Right ventricle myocardium superior (tissue), 1 donor: ENCODE measurements at places on chromosomes 13 and 19.

- DNase-seq: no peak
Observed at GRCh38 chr13:74080762-74081161, 53.4 kb downstream of the KLF12 start.

DNA sequence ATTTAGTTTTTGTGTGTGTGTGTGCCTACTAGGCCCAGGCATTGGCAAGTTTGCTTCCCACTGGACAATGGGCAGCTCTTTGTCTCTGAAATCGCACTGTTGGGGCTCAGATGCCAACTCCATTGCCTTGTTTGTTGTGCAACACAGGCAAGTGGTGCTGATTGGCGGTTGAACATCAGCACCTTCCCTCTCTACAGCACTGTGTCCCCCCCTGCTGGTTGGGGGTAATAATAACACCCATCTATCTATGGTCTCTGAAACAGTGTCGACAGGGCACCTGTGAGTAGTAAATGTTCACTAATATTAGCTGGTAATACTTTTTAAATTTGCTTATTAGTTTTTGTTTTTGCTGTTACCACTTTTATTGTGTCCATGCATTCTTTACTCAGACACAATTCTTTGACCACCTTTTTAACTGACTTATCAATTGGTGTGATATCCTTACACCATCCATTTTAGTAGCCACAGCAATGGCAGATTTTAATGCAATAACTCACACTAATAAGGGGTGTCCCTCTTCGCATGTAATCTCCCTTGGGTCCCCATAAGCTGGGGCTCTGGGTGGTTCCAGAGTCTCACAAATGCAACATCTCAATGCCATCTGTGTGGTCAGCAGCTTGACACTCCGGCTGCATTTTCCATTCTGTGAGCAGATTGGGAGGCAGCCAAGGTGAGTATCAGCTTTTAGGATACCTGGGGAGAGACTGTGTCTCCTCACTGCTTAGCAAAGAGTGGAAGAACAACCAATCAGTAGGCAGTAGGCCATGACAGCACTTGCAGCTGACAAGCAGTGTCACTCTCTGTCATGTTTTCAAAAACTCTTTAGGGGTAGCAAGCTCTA lies 47.7 kb upstream of the UQCRFS1 start:
- DNase-seq: no peak

DNA sequence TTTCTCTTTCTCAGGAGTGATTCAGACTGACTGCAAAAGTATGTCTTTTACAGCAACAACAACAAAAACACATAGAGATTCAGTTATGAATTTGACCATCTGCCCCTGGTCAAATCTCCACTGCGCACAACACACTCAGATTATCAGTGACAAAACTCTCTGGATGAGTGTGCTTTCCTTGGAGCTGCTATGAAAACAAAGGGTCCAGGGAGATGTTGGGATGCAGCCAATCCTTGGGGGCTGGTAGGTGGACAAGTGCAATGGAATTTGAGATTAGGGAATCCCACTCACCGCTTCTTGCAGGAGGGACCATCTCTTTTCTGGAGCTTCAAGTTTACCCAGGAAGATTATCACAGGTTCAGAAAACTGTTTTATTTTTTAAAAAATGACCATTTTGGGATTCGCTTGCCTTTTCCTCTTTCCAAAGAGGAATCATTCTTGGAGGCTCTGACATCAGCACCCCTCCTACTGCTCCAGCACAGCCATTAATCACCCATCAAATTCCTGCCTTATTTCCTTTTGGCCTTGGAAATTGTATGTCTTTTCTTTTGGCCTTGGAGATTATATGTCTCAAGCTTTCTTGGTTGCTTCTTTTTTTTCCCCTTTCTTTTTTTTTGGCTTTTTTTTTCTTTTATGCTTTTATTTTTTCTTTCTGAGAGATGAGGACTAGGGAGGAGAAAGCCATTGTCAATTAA lies 311.8 kb downstream of the TSHZ3 start:
- no peak for DNase-seq

DNA sequence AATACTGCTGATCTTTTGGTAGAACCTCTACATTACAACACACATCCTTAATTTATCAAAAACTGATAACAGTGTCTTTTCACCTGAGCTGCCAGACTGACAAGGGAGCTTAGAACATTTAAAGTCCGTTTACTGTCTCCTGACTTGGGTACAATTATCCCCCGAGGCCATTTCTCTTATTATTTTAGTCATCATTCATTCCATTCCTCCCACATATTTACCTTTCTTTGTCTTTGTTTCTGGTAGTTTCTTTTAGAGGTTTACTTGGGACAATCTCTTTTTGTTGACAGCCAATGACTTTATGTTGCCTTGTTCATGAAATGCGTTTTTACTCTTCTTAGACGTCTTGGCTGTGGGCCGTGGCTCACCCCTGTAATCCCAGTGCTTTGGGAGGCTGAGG lies 186.9 kb downstream of the PCCA start:
- no peak for DNase-seq

GRCh38 chr13:74629985-74630384 lies 495.8 kb upstream of the KLF12 start:
- DNase-seq: no peak

- no peak for DNase-seq
Observed at GRCh38 chr19:19064098-19064722, 416 bp downstream of the SLC25A42 start.

DNA sequence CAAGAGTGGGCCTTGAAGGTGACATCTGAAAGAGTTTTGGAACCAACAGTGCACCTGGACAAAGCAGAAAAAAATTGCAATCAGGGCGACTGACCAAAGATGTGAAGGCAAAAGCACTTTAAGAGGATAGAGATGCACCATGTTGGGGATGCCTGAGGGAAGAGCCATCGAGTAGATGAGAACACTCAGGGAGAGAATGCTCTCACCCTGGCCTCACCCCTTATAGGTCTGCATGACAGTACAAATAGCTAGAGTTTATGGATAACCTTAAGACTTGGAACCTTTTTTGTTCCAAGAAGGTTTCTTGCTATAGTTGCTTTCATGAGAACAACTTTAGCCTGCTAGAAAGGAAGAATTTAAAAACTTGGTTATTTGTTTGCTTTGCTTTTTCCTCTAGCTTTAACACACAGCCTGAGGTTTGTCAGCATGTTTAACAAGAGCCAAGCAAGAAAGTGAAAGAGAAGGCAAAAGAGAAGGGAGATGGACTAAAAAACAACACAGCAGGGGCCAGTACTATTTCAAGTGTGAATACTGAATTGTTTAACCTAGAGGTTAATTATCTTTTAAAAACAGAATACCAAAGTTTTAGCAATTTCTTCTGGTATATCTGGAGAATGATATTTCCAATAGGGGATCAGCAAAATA lies 418.9 kb downstream of the DIAPH3 start:
- DNase-seq: no peak

DNA sequence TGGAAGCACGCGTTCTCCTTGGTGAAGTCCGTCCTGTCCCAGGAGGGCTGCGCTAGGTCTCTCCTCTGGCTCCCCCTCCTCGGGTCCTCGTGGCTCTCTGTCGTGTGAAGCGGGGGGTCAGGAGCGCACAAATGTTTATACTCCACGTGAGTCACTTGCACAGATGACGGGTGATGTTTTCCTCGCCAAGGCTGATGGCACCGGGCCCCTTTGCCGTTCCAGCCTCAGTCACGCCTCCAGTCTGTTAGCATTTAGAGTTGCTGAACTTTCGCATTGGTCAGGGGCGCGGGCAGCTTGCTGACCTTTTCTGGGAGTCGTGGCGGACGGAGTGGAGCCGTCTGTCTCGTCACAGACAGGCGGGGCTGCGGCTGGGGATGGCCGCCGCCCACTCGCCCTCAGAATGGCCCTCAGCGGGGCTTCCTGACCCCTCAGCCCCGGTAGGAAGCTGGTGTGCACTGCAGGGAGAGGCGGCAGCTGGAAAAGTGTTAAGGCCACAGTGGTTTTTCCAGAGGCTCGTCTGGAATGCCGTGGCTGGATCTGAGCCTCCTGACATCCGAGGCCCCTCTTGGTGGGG lies 13.7 kb downstream of the KLHL26 start:
- DNase-seq: peak; percentile 90

DNA sequence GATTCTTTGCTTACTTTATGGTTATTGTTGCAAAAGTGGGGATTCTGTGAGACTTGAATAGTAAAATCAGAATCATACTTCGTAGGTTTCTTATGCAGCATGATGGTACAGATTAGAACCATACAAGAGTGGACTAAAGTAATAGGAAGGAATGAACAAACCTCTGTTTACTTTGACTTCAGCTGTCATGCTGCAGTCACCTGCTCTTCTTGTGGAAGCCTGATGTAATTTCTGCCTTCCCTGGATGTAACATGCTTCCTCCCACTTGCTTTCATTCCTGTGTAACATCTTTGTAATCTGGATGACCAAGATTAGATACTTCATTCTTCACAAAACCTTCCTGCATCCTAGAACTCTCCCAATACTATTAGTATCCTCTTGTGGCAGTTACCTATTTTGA lies 235.0 kb downstream of the PCCA start:
- no peak for DNase-seq

- no peak for DNase-seq
Observed at GRCh38 chr13:58300974-58301681, 669.6 kb downstream of the PCDH17 start.

DNA sequence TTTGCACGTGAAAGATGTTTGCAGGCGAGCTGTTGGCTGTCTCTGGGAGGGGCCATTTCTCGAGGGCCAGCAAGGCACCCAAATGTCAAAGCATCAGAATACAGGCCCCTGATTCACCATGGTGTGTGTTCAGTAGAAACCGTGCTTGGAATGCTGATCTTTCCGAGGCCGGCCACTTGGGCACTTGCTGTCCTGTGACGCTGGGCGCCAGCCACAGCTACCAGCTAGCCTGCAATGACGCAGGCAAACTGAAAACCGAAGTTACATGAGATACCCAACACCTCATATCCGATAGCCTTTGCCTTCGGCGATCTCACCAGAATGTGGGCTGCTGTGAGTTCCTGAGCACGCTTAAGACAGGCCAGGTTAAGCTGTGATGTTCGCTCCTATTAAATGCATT lies 12.0 kb downstream of the THOP1 start:
- peak; percentile 65 for DNase-seq

DNA sequence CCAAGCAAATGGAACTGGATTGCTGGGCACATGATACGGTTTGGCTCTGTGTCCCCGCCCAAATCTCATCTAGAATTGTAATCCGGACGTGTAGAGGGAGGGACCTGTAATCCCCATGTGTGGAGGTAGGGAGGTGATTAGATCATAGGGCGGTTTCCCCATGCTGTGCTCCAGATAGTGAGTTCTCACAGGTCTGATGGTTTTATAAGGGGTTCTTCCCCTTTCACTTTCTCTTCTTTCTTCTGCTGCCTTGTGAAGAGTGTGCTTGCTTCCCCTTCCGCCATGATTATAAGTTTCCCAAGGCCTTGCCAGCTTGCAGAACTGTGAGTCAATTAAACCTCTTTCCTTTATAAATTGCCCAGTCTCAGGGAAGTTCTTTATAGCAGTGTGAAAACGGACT lies 32.6 kb upstream of the MTIF3 start:
- no peak for DNase-seq

DNA sequence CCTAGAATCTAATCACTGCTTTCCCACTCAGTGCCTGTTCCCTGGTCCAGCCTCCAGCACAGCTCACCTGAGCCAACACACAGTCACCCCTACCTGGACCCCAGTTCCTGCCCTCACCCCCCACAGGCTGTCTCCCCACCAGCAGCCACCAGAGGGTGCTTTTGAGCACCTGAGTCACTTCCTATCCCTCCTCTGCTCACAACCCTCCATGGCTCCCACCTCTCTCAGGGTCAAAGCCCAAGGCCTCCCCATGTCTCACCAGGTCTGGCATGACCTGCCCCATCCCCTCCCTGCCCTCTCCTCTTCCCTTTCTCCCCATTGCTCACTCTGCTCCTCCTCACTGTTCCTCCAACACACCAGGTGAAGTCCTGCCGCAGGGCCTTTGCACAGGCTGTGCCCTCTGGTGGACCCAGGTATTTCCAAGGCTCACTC lies 7.1 kb upstream of the DPP9 start:
- no peak for DNase-seq

- no peak for DNase-seq
Observed at GRCh38 chr13:110136660-110137585, 170.0 kb downstream of the COL4A1 start.

- DNase-seq: no peak
Observed at GRCh38 chr19:45687599-45687998, 4.2 kb downstream of the SNRPD2 start.

GRCh38 chr19:47022140-47022536 lies 2.5 kb downstream of the NPAS1 start:
- no peak for DNase-seq

- no peak for DNase-seq
Observed at GRCh38 chr13:27349458-27349857, 75.0 kb upstream of the GTF3A start.

- no peak for DNase-seq
Observed at GRCh38 chr19:14089412-14089661, 1.2 kb downstream of the SAMD1 start.

GRCh38 chr19:7787141-7787540 lies 24.1 kb downstream of the CLEC4M start:
- DNase-seq: peak; percentile 64

- peak; percentile 96 for DNase-seq
Observed at GRCh38 chr19:44746946-44747738, 1.4 kb upstream of the BCL3 start.

- no peak for DNase-seq
Observed at GRCh38 chr19:50252111-50252886, 48.9 kb downstream of the MYH14 start.

DNA sequence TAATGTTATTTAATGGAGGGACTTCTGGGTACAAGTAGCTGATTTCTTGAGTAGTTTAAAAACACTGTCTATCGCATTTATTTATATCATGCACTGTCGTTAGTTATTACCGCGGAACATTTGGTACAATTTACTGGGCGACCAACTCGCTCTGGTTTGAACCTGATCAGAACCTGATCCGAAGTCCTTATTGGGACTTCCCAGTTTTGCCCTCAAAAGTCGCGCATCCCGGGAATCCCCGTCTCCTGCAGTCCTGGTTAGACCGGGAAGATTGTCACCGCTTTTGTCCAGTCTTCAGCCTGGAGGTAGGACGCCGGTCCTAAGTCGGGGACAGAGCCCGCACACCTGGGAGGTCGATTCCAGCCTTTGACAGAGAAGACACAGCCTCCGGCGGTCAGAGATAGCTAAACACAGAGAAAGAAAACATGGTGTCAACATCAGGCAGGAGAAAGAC lies 694 bp downstream of the CLN5 start:
- DNase-seq: peak; percentile 43

DNA sequence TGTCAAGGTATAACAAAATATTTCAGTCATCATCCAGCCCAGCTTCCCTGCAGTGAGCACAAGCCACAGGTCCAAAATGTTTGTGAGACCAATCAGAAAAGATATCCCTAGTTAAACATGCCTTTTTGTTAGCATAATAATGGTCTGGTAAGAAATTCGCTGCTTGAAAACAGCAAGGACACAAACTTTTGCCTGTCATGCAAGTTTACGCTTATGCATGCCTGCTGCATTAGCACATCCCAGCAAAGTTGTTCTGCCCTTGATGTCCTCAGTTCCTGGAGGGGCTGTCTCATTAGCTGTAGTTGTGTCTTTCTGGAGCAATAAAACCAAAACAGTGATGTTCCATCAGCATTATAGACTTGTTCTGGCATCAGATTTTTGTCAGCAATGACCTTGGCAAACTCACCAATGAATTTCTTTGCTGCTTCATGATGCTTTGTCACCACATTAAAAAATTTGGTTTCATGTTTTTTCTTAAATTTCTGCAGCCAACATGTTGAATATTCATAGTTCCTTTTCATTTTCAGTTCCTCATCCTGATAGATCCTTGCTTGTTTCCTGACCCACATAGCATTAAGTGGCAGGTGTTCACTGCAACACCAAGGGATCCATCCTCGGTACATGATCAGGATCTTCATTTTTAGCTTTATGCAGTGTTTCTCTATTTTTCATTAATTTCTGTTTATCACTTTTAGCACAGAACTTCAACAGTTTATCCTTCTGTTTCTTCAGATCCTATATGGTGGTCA lies 72.0 kb upstream of the GPR183 start:
- DNase-seq: no peak

- DNase-seq: no peak
Observed at GRCh38 chr19:45960595-45961235, 12.9 kb downstream of the NOVA2 start.
